Lower lobe of right lung (tissue), 2 donors: ENCODE measurements at places on chromosomes 11 and 22.

- no peak for DNase-seq
These were observed 1656.9 kb upstream of the RAG2 start for GRCh38 chr11:38254913-38255312.

GRCh38 chr22:40714499-40715337, 35.4 kb downstream of the MCHR1 start:
- DNase-seq = no peak

DNA sequence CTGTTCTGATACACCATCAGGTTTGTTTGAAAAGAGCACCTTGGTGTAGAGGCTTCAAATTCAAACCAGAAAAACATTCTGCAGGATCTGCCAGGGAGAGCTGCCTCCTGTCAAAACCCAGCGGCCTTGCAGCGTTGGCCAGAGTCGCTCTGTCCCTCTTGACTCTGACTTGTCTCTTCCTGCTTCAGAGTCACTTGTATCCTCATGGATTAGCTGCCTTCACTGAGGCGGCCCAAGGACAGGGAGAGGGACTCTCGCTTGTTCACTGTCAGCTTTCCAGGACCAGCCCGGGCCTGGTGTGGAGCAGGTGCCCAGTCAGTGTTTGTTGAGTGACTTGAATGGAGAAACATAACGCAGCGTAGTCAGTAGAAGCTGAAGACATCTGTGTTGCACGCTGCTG, 18.0 kb downstream of the TBC1D22A start:
- DNase-seq = no peak

DNA sequence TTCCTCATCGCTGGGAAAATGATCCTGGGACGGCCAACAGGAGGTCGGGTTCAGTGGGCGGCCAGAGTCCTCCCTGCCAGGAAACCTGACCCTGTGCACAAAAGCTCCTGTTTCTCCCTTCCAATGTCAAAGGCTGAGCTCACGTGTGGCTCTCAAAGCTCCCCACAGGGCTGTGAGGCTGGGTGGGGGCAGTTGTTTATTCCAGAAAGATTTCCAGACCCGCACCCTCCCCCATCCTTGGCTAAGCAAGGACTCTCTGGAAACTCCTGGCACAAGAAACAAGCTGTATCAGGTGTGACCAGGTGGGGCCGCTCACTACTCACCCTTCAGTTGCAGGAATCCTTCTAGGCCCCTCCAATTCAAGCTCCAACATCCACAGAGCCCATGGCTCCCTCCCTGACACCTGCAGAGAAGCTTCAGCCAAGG, 131.9 kb downstream of the SHANK2 start:
- DNase-seq = peak; percentile 56

DNA sequence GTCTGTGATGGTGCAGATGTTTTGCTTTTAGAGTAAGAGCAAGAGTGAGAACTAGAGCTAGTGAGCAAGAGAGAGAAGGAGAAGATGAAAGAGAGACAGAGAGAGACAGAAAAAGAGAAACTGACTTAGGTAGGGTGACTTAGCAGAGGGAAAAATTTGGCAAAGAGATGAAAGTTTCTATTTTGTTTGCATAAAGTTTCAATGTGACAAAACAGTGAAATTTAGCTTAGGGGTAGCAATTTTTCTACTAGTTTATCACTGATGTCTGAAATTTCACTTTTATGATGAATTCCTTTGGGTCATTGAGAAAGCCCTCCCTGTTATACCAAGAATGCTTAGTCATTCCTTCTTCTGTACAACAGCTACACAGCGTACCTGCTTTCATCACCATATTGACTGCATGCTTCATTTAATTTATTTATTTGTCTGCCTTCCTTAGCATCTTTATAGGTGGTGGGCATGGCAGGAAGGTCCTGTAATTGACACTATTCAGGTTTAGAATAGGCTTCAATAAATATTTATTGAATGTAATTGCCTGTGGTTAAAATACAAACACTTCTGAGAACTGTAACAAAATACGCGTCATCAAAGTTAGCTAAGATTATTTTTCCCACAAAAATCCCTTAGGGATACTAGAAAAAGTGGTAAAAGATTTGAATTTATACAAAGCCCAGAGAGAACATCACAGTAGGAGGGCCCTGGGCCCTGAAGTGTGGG, 19.9 kb upstream of the CTSC start:
- DNase-seq = no peak

DNA sequence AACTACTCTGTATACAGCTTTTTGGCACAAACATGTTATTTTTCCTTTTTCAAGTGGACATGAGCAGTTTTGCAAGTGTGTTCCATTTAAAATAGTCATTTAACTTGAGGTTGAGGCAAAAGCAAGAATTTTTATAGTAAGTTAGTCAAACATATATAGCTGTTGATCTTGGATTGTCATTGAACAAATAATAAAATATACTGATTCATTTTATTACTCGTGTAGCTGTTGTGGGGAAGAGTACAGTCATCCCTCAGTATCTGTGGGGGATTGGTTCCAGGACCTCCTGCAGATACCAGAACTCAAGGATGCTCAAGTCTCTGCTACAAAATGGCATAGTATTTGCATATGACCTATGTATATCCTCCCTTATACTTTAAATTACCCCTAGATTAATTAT, 45.3 kb downstream of the EXT2 start:
- no peak for DNase-seq

DNA sequence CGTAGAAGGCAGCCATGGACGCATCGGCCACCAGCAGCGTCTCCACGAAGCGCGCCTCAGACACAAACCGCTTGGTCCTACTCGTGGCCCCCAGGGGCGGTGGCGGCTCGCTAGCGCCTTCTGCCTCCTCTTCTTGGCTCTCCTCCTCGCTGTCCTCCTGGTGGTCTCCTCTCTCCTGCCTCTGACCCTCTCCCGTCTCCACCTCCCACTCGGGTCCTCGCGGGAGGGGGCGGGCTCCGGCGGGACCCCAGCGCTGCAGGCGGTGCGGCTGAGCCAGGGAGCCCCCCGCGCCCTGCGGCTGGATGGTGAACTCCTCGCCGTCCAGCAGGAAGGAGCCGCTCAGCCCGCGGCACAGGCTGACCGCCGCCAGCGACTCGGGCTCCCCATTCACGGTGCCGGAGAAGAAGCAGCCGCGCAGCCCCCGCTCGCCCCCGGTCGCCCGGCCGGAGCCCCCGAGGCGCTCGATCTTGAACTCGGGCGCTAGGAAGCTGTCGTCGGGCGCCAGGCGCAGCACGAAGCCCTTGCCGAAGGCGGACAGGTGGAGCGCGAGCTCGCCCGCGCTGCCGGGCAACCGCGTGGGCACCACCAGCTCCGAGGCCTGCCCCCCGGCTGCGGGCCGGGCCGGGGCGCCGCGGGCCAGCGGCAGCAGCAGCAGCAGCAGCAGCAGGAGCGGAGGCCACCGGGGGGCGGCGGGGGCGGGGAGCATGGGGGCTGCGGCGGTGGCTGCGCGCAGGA, 661 bp downstream of the ADAMTS8 start:
- peak; percentile 42 for DNase-seq

DNA sequence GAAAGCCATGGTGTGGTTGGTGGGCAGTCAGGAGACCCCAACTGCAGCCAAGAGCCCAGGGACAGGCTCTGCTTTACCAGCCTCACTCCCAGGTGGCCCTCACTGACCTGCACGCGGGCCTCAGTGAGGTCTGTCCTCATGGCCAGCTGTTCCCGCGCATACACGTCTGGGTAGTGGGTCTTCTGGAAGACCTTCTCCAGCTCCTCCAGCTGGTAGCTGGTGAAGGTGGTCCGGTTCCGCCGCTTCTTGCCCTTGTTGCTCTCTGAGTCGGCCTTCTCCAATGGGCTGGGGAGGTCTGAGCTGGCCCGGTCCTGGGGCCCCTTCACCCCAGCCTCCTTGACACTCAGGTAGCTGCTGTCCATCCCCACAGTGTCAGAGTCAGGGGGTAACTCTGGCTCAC, 34.7 kb downstream of the ALX4 start:
- no peak for DNase-seq

DNA sequence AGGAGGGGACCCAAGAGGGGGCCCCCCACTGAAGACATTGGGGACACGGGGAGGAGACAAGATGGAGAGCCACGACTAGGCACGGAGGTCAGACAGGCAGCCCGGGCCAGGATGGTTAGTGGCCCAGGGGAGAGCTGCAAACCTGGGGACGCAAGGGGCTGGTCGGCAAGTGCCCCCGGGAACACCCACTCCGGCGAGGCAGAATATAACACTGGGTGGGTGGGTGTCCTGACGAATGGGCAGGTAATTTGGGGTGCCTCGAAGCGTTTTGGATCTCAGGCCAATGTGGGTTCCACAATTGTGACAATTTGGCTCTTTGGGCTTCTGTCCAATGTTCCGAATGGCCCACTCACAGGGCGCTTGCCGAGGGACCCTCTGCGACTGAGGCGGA, 9.9 kb downstream of the IGF2 start:
- no peak for DNase-seq

DNA sequence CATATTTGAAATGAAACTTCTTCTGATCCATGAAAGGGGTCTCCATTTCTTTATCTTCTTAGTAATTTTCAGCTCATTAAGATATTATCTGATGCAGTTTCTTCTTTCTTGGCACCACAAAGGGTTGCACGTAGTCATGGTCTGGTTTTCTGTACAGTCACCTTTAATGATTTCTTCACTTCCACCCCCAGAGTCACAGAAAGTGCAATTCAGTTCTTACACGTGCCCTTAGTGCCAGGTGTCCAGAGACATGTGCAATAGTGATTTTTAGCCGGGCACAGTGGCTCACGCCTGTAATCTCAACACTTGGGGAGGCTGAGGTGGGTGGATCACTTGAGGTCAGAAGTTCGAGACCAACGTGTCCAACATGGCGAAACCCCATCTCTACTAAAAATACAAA, 202.8 kb upstream of the MTNR1B start:
- DNase-seq = no peak

DNA sequence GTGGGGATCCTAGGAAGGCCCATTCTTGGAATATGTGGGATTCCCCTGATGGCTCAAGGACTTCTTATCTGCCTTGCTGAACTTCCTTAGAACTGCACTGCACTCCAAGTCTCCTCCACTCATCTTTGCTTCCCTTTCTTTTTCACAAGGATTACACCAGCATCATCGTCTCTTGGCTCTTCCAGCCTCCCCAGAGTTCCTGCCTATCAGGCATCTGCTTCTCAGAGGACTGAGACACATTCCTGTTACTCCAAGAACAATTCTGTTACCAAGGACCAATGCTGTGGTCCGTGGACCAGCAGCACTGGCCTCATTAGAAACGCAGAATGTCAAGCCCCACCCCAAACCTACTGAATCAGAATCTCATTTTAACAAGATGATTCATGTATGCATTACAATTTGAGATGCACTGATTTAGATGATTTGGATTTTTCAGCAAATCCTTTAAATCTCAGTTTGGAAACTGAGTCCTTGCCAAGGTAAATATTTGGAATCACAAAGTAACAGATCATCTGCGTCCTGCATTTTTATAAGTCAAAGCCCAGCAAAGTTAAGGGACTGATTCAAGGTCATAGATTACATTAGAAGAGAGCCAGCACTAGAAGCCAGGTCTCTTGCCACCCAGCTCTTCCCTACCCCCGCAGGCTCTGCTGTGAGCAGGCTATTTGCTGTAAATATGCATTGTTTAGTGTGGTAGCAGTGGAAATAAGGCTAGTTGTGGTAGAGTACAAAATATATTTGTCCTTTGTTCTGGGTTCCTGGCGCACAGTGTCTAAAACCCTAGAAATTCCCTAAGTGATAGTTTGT, 110.9 kb downstream of the SWAP70 start:
- DNase-seq = no peak

- no peak for DNase-seq
These were observed 10.4 kb downstream of the OR51T1 start for GRCh38 chr11:4891996-4892640.

DNA sequence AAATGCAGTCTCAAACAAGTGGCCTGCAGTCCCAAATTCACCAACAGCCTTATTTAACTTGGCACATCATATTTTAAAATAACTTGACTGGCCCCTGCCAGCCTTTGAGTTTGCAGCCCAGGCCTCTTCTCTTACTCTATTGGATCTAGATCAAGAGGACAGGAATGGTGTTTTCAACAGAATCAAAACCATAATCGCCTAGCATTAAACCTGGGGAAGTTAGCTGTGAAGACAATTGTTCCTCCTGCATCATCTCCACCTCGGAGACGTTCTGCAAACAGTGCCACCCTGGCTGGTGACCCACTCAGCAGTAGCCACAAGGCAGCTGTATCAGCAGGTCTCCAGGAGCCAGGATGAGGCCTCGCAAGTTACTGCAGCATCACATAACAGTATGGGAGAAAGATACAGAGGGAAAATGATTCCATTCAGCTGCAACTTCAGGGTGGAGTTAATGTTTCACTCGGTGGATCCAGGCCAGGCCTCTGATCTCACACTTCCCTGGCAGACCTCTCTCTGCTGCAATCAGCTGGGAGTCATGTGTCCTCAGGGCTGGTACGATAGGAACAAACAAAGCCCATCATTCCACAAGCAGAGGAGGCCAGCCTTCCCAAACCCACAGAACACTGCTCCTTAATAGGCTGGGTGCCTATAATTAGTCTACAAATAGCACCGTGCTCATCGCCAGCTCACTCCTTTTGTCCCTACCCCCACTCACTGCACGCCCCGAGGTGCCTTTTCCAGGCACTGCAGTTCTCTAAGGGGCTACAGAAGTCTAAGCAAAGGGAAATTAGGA, 18.6 kb upstream of the SCN2B start:
- peak; percentile 78 for DNase-seq

DNA sequence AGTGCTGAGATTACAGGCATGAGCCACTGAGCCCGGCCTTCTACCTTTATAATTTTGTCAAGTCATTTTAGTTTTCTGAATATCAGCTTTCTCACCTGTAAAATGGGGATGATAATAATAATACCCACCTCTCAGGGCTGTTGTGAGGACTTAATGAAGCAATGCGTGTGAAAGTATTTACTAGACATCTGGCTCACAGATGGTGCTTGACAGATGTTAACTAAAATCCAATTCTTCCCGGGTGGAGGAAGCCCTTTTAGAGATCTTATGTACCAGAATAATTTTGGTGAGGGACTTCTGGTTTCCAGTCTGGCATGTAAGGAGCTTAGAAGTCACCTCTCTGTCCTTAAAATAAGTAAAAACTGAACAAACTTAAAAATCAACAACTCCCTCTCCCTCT, 43.7 kb upstream of the NUP160 start:
- DNase-seq = no peak

DNA sequence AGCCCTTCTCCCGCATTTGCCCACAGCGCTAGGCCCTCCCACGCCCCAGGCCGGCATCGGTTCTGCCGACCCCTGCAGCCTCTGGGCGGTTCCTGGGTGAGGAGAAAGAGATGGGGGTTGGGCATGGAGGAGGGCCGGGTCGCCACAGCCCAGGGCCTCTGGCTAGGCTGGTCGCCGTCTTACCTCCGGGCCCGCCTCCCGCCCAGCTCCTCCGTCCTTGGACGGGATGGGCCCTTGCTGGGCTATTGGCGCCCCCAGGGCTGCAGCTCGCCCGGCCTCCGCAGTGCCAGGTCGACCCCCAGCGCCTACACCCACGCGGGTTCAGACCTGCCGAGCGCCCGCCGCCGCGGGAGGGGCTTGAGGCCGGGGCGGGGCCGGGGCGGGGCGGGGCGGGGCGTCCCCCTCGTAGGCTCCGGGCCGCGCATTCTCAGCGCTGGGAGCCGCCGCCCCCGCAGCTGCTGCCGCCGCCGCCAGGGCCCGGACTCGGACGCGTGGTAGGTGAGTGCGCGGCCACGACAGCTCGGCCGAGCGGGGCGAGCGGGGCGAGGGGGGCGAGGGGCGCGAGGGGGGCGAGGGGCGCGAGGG, at the start of gene CD151:
TSS of gene CD151 (plus strand) at position 424 of the 585 bp plus-strand sequence. CDS start 3,118 bp downstream, outside the sequence.
- no peak for DNase-seq
